ENCODE measurements at places on chromosomes 1 and 21.

- DNase-seq = no peak
These were observed 221.8 kb upstream of the ESRRG start for GRCh38 chr1:216944864-216945510.

DNA sequence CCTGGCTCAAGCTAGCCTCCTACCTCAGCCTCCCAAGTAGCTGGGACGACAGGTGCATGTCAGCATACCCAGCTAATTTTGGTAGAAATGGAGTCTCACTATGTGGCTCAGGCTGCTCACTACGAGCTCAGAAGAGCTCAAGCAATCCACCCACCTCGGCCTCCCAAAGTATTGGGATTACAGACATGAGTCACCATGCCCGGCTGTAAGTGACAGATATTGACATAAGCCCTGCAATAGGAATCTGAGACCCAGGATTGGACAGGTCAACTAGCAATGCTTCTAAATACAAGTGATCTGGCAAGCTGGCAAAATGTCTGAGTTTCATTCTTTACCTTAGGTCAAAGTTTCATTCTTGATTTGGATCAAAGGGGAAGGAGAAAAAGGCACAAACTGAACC, 40.5 kb upstream of the H6PD start:
- no peak for DNase-seq

DNA sequence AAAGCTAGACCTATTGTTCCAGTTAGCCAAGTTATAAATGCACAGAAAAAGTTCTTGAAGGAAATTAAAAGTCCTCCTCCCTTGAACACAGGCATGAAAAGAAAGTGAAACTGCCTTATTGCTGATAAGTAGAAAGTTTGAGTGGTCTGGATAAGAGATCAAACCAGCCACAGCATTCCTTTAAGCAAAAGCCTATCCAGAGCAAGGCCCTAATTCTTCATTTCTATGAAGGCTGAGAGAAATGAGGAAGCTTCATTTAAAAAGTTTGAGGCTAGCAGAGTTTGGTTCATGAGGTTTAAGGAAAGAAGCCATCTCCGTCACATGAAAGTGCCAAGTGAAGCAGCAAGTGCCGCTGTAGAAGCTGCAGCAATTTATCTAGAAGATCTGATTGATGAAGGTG, 2.7 kb upstream of the SSX2IP start:
- no peak for DNase-seq

GRCh38 chr1:198272492-198272891, 115.7 kb downstream of the NEK7 start:
- DNase-seq = no peak

- DNase-seq = no peak
These were observed 9.0 kb upstream of the PRDX1 start for GRCh38 chr1:45530632-45531135.

DNA sequence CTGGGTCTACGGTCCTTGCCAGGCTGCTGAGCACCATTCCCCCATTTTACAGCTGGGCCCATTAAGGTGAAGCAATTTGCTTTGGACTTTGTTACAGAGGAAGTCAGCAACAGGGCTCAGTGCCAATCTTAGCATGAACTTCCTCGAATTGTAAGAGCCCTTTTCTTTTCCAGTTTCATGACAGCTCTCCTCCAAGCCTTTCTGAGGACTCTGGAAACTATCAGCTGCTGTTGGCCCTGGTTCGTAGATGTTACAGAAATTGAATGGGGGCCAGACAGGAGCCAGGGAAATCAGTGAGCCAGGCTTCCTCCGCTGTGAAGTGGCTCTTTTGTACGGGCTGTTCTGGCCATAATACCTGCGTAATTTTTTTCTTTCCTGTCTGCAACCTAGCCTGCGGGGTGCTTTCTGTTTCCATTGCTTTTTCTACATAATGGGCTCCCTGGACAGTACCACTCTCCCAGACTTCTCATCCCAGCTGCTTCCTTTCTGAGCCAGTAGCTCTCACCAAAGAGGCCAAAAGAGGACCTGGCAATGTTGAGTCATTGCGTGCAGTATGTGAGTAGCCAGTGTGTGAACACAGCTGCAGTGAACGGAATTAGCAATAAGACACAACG, 386.3 kb downstream of the DISC1 start:
- DNase-seq = no peak

DNA sequence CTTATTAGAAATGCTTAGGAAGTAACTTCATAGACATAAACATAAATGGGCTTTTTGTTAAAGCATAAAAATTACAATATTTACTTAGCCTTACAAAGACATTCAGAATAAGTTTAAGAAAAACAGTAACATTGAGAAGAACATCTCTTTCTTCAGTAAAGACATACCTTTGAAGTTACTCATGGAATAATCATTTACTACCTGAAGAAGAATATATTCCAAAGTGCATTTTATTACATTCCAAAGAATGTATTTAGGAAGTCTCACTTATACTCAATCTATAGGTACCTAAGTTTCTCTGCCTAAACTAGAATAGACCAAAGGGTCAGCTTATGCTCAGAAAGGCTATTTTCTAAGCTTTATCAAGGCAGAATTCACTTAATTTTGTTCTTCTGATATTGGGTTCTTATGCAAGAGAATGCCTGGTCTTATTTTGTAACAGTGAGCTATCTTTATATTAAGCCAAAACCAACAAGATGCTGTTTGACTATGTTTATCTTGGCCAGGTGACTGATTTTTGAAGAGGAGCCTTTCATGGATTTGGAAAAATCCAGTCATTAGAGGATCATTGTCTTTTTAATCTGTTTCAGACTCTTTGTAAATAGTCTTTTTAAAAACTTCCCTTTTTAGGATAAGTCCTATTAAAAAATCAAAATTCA, 110.1 kb downstream of the OLFML2B start:
- DNase-seq = no peak

GRCh38 chr1:1309251-1310108, 1.1 kb downstream of the PUSL1 start:
- no peak for DNase-seq

DNA sequence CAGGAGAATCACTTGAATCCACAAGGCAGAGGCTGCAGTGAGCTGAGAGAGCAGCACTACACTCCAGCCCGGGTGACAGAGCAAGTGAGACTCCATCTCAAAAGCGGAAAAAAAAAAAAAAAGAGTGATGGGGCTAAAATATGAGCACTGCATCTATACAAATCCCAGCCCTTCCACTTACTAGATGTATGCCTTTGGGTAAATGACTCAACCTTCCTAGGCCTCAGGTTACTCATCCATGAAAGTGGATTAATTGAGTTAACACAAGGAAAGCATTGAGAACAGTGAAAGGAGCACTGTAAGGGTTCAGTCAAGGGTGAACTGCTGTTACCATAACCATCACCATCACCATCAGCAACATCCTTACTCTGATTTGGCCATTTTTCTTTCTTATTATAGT, 226.4 kb upstream of the C8B start:
- DNase-seq = no peak

- DNase-seq = no peak
These were observed 633.7 kb upstream of the USP24 start for GRCh38 chr1:55848906-55849305.

GRCh38 chr1:112722601-112723510, 7.7 kb upstream of the PPM1J start:
- no peak for DNase-seq

- no peak for DNase-seq
These were observed 71.0 kb downstream of the TRIM11 start for GRCh38 chr1:228335406-228336307.

DNA sequence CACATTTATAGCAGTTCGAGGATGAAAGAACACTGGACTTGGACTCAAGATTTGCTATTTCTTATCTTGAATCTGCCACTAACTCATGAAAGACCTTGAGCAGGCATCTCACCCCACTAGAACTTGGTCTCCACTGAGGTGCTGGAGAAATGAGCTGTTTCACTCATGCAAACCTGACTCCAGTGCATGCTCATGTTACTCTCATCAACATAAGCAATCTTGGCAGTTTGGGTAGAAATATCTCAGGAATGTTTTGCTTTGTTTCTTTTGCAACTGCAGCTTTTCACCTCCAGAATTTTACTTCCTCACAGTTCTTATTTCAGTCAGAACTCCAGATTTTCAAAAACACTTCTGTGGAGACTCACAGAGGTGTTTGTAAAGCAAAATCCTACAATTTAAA, 46.2 kb upstream of the DAB1 start:
- no peak for DNase-seq

DNA sequence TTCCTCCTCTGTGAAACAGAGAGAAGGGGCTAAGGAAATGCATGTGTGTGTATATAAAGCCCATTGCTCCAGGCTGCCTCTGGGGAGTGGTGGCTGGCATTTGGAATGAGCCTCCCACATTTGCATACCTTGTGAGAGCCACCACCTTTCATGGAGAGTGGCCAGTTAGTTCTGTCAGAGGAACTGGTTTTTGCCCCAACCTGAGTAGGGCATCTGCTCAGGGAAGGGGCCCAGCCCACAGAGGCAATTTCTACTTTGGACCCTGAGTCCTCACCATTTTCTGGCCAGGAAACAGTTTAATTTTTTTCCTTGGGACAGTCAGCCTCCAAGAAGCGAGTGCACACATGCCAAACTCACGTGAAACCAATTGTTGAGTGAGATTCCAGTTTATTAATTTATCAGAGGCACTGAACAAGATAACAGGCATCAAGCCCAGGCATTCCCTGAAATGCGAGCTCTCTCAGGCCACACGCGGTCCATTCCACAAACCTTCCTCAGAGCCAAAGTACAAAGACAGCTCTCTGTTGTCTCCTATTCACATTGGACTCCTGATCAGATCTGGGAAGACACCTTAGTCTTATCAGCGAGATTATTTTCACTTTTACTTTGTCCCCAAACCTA, 1.0 kb upstream of the SLC6A9 start:
- DNase-seq = no peak

DNA sequence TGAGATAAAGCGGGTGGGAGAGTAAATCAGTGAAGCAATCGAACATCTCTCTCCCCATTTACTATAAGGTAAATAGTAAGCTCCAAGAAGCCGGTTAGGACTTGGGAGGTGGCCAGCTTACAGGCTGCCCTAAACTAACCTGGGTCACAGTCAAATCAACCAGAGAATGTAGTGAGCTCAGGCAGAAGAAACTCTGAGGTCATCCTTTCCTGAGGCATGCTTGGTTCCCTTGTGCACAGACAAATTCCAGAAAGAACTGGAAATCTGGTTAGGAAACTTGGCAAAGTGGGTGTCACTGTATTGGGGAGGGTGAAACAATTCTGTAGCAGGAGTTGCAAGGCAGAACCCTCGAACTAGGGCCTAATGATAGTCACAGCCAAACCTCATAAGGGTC, 72.5 kb downstream of the NTMT2 start:
- no peak for DNase-seq

DNA sequence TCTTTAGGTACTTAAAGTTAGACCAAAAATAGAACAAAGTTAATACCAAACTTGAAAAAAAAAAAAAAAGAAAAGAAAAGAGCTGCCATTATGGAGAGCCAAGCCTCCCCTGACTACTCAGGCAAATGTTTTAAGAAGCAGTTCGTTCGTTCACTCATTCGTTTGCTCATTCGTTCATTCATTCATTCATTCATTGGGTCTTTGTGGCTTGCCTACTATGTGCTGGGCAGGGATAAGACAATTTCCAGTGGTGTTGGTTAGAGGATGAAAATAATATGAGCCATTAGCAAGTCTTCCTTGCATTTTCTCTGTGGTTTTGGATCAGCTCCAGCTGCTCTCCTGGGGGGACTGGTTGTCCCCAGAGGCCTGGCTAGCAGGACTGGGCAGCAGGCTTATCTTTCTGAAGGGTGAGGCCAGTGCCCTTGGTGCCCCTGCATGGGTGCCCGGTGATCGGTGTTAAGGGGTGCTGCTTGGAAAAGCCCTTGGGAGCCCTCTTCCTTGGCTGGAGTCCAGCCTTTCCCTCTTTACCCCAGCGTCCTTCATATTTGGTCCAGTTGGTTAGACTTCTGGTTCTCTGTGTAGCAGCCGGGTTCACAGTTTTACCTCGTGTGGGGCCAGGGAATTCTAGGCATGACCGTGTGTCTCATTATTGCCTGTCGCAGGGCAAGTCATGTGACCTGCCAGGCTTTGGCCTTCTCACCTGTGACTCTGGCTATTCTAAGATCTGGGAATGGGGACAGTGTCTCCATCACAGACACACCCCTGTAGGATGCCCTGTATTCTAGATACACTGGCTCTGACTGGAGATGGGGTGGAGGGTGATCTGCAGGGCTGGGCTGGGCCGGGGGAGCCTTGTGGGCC, 32.8 kb downstream of the LHX4 start:
- DNase-seq = no peak

- DNase-seq = peak; percentile 65
These were observed 20.6 kb upstream of the SLC45A3 start for GRCh38 chr1:205700865-205701401.

GRCh38 chr21:33546086-33546485, 3.2 kb downstream of the SON start:
- no peak for DNase-seq

GRCh38 chr21:42093186-42093585, 22.1 kb downstream of the UMODL1 start:
- no peak for DNase-seq

DNA sequence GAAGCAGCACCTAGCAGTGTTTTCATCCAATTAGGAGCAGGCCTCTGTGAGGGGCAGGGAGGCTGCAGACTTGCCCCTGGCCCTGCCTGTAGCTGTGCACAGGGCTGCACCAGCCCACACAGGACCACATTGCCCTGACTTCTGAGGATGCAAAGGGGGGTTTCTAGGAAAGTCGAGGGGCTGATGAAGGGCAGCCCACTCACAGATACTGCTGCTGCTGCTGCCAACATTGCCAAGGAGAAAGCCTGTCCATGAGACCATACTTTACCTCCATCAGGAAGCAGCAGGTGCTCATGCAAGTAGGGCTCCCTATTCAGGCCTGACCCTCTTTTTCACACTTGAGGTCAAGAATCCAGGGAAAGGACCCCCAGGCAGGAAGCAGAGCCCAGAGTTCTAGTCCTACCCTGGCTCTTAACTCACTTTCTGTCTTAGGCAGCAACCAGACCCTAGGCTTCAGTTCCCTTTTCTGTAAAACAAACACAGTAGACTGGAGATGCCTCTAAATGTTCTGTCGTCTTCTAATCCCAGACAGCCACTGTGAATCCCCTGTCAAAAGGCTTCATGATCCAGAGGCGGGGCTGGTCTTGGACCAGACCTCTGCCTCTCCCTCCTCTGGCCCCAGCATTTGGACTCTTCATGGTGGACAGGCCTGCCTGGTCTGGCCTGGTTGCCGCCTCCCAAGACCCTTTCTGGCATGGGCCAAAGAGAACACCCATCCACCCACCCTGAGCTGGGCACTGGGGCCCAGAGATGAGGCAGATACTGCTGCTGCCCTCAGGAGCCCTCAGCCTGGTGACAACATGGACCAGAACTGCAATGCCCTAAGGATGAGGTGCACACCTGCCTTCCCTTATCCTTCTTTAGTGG, 120.2 kb downstream of the GLIS1 start:
- DNase-seq = no peak

- no peak for DNase-seq
These were observed 48.1 kb downstream of the STUM start for GRCh38 chr1:226596531-226597165.

DNA sequence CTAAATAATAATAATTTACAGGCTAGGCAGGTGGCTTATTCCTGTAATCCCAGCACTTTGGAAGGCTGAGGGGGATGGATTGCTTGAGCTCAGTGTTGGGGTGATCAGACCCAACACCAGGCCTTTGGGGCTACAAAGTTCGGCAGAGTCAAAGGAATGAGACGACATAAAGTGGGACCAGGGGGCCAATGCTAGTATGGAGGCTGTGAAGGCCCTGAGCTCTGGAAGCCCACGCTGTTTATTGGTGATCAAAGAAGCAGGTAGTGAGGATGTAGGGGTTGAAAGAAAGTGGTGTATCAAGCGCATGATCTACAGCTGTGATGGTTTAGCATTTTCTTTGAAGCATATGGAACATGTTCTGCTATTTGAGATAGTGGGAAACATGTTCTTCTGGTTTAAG, 5.6 kb downstream of the BTBD8 start:
- no peak for DNase-seq
